Right cardiac atrium (tissue), 5 donors: ENCODE measurements at places on chromosomes 3 and 15. TPM values are rescaled to one million over a fixed set of nuclear protein-coding genes. Genes with fewer than 3 reads are reported as not detected.

Gene UCN2
- 0.16 TPM for polyA plus RNA-seq

Gene TGM4
- polyA plus RNA-seq = not detected

Gene SAMMSON
- polyA plus RNA-seq = not detected

Gene STX19
- polyA plus RNA-seq = not detected

Gene PDZRN3
- polyA plus RNA-seq = 53.6 TPM

- DNase-seq = no peak
Measured at GRCh38 chr3:176510097-176510496, 687.2 kb downstream of the TBL1XR1 start.

DNA sequence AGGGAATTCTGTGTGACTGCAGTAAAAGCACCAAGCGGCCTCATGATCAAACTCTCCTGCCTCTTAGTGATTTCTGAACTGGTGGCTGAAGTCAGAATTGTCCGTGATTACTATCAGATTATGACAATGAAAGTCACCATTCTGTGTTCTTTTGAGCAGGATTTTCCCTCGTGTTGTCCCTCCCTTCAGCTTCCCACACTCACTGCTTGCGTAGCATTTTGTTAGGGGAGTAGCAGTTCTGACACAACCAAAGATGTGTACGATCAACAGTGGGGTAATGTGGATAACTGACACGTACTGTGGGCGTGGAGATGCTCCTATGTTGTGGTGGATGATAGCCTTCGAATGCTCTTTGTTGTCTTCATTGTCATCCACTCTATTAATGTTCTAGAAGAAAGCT, 67.8 kb upstream of the ICE2 start:
- no peak for DNase-seq

GRCh38 chr3:54698054-54698453, 229.8 kb downstream of the LRTM1 start:
- no peak for DNase-seq

DNA sequence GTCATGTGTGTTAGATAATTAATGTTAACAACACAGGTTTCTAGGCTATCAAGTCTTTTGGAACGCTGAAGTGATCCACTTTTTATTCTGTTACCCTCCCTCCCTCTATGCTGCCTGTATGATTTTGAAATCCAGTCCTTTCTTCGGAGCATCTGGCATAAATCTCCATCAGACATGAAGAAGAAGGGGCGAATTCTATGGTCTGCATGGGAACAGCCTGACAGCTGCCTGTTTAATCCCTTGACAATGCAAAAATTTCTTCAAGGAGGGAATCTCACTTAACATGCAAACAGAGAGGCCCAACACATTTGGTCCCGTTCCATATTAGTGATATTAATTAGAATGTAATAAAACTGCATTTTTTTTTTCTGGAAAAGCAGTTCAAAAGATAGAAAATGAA, 145.2 kb downstream of the VGLL3 start:
- DNase-seq = no peak
